ENCODE measurements at places on chromosomes 1 and 21.

DNA sequence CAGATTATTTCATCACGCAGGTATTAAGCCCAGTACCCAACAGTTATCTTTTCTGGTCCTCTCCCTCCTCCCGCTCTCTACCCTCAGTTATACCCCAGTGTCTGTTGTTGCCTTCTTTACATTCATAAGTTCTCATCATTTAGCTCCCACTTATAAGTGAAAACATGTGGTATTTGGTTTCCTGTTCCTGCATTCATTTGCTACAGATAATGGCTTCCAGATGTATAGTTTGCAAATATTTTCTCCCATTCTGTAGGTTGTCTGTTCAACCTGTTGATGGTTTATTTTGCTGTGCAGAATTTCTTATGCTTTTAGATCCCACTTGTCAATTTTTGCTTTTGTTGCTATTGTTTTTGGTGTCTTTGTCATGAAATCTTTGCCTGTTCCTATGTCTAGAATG lies 21.1 kb upstream of the KCNH1 start:
- DNase-seq, result no peak

DNA sequence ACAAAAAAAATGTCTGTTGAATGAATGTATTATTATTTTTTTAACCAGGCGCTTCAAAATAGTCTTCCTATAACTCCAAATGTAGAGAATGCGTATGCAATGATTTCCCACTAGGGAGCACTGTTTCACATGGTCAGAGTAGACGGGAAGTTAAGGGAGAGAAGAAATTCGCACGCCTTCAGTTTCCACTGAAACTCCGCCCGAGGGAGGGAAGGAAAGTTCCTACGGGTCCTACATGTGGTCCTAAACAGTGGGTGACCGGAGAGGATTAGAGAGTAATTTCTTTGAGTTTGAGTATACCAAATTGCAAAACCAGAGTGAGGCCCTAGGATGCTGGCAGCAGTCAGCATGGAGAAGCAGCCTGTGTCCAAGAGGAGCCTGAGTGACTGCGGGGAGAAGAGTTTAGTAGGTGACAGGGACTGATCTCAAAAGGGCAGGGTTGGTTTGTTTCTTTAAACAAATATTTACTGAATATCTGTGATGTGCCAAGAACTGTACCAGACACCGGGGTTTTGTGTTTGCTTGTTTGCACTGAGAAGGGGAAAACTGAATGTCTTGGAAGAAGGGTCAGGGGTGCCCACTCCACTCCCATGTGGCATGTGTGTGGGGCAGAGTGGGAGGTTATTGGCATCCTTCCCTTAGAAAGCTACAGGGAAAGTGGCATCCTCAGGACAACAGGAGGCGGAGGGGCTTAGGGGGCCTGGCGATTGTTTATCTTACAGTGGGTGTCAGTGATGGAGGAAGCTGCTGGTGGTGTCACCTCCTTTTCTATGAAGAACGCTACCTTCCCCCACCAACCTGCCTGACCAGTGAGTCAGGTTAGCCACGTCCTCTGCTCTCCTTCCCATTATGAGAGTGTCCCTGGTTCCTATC lies 22.8 kb downstream of the RNU5D-1 start:
- peak; percentile 40 for DNase-seq

GRCh38 chr1:200973937-200974657 lies 49.4 kb downstream of the KIF21B start:
- no peak for DNase-seq

- no peak for DNase-seq
Observed at GRCh38 chr1:42172381-42173133, 8.0 kb upstream of the GUCA2A start.

- DNase-seq, result no peak
Observed at GRCh38 chr1:44229435-44230167, 16.3 kb downstream of the DMAP1 start.

GRCh38 chr1:64891448-64891825 lies 74.9 kb downstream of the JAK1 start:
- DNase-seq, result no peak

- no peak for DNase-seq
Observed at GRCh38 chr1:205541161-205541886, 36.9 kb downstream of the CDK18 start.

GRCh38 chr1:164726235-164726634 lies 167.3 kb downstream of the PBX1 start:
- DNase-seq, result peak; percentile 82

- no peak for DNase-seq
Observed at GRCh38 chr1:204503913-204504519, 9.4 kb upstream of the PIK3C2B start.

Measured in GM04504 (cell line).